ENCODE measurements at places on chromosomes 1 and 21.

GRCh38 chr1:17350083-17350482, 21.9 kb upstream of the PADI6 start:
- DNase-seq, result no peak

DNA sequence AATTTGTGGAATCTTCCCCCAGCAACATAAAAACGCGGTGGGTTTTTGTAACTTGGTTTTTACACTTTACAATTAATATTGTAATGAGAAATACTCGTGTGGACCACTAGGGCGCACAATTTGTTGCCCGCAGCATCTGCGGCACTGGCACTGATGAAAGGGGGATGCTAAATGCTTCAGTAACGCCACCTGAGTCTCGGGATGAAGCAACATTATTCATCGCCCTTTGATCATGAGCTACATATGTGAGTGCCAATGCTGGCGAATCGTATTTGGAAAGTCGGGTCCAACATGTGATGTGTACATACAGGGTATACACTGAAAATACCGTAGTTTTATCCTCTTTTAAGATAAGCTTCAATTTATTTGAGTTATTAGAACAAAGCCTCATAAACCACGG, 34.2 kb upstream of the COX20 start:
- DNase-seq, result peak; percentile 24

DNA sequence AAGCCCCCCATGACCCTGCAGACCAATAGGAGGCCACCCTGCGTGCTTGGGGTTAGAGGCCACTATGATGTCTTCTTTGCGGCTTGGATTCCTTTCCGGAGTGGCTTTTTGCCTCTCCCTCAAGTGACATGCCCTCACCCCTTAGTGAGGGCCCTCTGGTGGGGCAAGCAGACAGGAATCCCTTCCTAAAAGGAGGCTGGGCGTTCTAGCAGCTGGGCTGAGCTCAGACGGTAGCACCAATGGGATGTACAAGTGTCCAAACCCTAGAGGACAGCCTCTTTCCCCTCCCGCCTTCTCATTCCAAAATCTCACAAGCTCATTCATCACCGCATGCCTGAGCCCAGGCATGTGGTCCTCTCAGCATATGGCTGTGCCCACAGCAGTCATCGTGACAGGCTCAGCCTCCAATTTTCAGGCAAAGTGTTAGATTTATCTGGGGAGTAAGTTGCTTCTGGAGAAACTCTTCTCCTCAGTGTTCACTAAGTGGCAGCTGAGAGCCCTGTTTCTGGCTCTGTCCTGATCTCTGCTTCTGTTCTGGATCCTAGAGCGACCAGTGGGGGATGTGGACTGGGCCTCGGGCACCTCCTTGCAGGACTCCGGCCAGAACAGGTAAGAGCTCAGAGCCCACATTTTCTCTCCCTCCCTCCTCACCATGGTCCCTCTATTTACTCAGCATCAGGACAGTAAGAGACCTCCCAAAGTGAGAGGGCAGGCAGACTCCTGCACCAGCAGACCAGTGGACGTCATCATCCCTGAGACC, 4.8 kb downstream of the KIAA1614 start:
- DNase-seq, result no peak

DNA sequence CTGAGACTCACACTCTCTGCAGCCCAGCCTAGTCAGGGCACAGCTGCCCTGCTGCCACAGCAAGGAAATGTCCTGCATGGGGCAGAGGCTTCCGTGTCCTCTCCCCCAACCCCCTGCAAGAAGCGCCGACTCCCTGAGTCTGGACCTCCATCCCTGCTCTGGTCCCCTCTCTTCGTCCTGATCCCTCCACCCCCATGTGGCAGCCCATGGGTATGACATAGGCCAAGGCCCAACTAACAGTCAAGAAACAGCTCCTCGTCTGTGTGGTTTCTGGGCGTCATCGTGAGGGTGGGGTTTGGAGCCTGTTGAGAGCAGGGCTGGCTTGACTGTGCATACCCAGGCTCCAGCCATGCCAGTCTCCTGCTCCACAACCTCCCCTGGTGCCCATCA, 19.5 kb downstream of the FAAH start:
- no peak for DNase-seq

- DNase-seq, result no peak
These were observed 19.5 kb downstream of the PADI2 start for GRCh38 chr1:17099616-17100340.

- DNase-seq, result peak; percentile 26
These were observed 19.2 kb upstream of the PEF1 start for GRCh38 chr1:31663622-31664452.

GRCh38 chr1:204873176-204873575, 2.5 kb downstream of the NFASC start:
- DNase-seq, result no peak

DNA sequence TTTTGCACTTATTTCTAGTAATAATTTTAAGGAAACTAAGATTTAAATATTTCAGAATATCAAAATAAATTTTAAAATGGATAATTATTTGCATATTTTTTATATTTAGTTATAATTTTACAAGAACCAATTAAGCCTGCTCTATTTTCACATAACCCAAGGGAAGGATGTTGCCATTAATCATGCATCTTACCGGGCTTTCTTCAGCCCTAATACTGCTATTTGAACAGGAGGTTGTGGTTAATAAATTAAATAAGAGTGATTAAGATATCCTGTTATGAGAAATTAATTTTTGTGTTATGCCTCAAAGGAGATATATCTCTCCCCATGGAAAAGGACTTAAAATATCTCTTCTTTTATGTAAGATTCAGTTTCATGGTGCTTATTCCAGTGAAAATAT, 1415.8 kb upstream of the B3GALT2 start:
- DNase-seq, result no peak
